ENCODE measurements at places on chromosomes 5 and 9. TPM values are rescaled to one million over a fixed set of nuclear protein-coding genes. Genes with fewer than 3 reads are reported as not detected.

The STK32A gene
- 7.5 TPM for polyA plus RNA-seq

DNA sequence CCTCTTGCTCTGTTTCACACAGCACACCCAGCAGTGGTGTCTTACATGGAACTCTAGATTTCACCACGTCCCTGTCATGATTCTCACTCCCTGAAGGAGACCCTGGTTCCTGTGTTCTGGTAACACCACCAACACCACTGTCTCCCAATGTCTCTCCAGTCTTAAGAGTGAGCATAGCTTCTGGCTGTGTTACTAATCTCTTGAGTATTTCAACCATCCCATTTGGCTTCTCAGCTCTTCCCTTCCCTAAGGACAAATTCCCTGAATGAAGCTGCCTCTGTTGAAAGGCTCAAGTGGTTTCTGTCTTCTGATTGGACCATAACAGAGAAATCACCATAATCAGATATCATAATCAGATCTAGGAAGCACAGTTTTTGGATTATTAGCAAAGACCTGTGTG, 311.8 kb downstream of the DNAH5 start:
- no peak for DNase-seq

GRCh38 chr5:52582313-52582712, 205.4 kb upstream of the ITGA1 start:
- no peak for DNase-seq

The SGCD gene
- 13.3 TPM for polyA plus RNA-seq

The GARIN3 gene
- polyA plus RNA-seq: not detected

GRCh38 chr5:67808340-67808739, 407.2 kb upstream of the PIK3R1 start:
- no peak for DNase-seq

DNA sequence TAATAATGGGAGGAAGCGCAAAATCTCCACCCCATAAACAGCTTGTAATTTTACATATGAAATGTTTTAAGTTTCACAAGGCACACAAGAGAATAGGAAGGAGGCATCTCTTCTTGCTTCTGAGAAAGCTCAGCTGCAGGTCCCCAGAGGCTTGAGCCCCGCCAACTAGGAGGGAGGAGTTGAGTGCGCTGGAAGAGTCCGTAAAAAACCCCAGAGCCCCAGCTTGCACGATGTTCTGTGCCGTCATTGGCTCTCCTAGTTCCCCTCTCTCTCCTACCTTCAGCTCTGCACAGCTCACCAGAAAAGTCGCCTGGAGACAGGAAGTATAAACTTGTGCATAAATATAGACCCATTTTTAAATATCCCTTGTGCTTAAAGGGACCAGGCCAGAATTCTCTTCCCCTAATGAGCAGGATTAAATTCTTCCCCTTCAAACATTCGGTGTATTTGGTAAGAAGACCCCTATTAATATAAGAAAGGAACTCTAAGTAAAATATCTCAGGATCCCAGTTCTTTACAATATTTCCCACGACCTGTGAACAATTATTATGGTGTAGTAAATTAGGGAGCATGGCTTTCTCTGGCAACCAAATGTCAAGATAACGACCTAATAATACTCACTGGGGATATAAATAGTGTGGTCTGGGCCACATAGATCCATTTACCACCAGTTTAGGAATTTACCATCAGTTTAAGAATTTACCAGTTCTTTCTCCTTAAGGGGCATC, 13.7 kb downstream of the GLRX start:
- peak; percentile 57 for DNase-seq

The NREP gene
- polyA plus RNA-seq: 1,356 TPM

The SPINK5 gene
- 0.84 TPM for polyA plus RNA-seq

DNA sequence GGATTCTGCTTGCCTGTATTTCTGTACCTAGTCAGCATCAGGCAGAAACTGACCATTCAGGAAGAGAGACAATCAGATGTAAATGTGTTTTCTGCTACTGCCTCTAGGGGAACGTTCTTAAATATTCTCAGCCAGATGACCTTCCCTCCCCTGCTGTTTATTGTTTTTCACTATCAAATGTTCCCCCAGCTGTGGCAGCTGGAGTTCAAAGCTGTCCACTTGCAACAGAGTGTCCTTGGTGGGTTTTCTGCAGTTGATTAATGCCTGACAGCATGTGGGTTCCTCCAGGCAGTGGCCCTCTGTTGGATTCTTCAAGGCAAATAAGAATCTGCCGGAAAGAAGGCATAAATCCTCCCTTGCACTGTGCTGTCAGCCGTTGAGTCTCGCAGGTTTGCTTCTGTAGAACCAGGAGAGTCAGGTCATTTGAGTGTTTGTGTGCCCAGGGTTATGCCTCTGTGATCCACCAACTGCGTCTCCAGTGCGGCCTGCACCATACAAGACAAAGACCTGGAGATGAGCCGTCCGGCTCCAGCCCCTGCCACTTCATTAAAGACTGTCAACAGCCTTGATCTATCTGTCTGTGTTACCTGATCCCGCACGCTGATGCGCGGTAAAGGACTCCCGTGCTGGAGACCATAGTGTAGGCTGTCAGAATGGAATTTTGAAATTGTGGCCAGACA, 203.4 kb downstream of the GADD45G start:
- no peak for DNase-seq

GRCh38 chr5:88673253-88674105, 209.5 kb downstream of the MEF2C start:
- DNase-seq: no peak

GRCh38 chr9:100700689-100701318, 122.9 kb downstream of the CAVIN4 start:
- peak; percentile 13 for DNase-seq

GRCh38 chr5:170474489-170475274, 29.1 kb upstream of the KCNIP1 start:
- no peak for DNase-seq

Data from right lung (tissue), 10 donors.